ENCODE measurements at places on chromosomes 6 and 20. TPM values are rescaled to one million over a fixed set of nuclear protein-coding genes. Genes with fewer than 3 reads are reported as not detected.

Gene MAPK13
- polyA plus RNA-seq, result 35.1 TPM

Gene ACOT13
- 7.2 TPM for polyA plus RNA-seq

Gene SERINC3
- polyA plus RNA-seq, result 78.8 TPM

Gene PTGIS
- 2.0 TPM for polyA plus RNA-seq

Gene SRC
- polyA plus RNA-seq, result 13.6 TPM

Gene RIPOR2
- polyA plus RNA-seq, result 12.6 TPM

Gene SLC16A10
- 3.4 TPM for polyA plus RNA-seq
